ENCODE measurements at places on chromosomes 6 and 20. TPM values are rescaled to one million over a fixed set of nuclear protein-coding genes. Genes with fewer than 3 reads are reported as not detected.

CLVS2 gene
- total RNA-seq: under 0.01 TPM

ULBP1 gene
- total RNA-seq: 0.06 TPM

CLDN20 gene
- total RNA-seq: not detected

OXT gene
- total RNA-seq: not detected

CLPSL1 gene
- total RNA-seq: not detected

MOXD1 gene
- total RNA-seq: 38.4 TPM

PNPLA1 gene
- total RNA-seq: not detected

PRELID3B gene
- total RNA-seq: 19.5 TPM

CST1 gene
- not detected for total RNA-seq

POU5F1 gene
- not detected for total RNA-seq

MRAP2 gene
- total RNA-seq: 0.98 TPM

GPSM3 gene
- total RNA-seq: 1.6 TPM
